ENCODE measurements at places on chromosomes 3 and 15.

DNA sequence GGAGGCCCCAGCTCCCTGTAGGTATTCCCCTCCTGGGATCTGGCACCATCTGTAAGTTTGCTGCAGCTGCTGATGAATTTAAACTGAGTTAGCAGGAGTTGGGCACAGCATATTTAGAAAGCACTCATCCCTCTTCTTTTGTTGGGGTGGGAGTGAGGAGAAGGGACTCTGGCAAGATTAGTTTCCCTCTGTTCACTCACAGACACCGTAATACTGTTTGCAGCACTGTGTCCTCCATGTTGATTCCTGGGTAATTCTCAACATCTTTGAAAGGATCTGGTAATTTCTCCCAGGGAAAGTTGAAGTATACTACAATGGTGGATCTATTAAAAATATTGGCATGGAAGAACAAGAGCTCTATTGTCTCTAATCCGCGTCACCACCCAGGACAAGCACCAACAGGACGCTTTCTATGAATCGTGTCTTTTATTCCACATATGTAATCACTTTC is 173.3 kb downstream of the RBMS3 start:
- no peak for DNase-seq

DNA sequence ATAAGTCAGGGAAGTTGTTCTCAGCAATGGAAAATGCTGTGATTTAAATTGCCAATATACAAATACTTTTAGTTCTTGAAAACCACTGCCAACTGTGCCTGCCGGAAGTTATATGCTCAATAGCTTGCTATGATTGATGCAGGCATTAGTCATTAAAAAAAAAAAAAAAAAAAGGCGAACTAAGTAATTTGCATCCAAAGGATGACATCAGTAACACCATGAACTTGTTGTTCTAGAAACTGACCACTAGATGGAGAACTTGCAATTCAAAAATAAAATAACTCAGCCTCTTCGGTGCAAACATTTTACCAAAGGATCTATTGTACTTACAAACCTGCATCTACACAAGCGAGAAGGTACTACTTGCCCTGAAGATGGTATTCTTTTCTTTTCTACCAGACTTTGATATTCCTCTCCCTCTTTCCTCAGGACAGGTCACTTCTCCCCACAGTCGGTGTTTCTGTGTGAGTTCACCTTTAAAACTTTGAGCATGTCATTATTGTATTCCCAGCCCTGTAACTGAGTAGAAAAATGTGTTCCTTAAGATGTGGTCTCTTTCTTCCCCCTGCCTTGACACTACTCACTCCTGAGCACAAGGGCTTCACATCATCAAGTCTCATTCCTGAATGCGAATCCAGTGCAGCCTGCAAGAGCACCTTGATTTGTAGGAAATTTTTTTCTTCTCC is 115.0 kb upstream of the VEPH1 start:
- DNase-seq = peak; percentile 62

GRCh38 chr15:60460931-60461330 is 18.0 kb downstream of the ICE2 start:
- DNase-seq = no peak

- no peak for DNase-seq
Measured at GRCh38 chr3:59759298-59760031, 709.6 kb upstream of the CFAP20DC start.

- no peak for DNase-seq
Measured at GRCh38 chr3:115154611-115155010, 7.5 kb upstream of the ZBTB20 start.

- DNase-seq = no peak
Measured at GRCh38 chr3:148681080-148681479, 16.6 kb upstream of the AGTR1 start.

DNA sequence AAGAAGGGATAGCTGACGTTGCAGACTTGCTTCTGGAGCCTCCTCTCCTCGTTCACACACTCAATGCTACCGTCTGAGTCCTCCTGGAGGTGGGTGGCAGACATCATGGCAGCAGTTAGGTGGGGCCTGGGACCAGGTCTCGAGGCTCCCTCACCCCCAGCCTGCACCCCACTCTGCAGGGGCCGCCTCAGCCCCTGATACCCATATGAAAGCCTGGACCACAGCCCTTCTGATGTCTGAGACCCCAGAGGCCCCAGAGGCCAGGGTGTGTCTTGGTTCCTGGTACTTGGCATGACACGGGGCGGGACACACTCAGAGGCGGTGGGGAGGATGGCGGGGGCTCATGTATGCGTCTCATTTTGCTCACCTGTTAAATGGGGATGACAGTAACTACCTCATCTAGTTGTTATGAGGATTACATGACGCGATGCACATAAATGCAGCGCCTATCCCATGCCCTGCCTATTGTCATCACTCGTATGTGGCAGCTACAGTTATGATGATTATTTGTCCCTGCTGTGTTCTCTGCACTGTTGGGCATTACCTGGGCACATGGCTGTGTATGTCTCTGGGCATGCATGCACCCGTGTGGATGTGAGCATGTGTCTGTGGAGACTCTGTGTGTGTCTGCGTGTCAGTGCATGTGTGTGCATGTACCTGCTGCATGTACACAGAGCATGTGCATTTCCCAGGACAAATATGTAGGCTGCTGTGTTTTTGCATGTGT is 39.9 kb downstream of the FEM1B start:
- DNase-seq = no peak

GRCh38 chr3:149479621-149480325 is 5.3 kb downstream of the TM4SF4 start:
- no peak for DNase-seq

GRCh38 chr3:65402597-65402996 is 636.1 kb downstream of the MAGI1 start:
- DNase-seq = no peak

DNA sequence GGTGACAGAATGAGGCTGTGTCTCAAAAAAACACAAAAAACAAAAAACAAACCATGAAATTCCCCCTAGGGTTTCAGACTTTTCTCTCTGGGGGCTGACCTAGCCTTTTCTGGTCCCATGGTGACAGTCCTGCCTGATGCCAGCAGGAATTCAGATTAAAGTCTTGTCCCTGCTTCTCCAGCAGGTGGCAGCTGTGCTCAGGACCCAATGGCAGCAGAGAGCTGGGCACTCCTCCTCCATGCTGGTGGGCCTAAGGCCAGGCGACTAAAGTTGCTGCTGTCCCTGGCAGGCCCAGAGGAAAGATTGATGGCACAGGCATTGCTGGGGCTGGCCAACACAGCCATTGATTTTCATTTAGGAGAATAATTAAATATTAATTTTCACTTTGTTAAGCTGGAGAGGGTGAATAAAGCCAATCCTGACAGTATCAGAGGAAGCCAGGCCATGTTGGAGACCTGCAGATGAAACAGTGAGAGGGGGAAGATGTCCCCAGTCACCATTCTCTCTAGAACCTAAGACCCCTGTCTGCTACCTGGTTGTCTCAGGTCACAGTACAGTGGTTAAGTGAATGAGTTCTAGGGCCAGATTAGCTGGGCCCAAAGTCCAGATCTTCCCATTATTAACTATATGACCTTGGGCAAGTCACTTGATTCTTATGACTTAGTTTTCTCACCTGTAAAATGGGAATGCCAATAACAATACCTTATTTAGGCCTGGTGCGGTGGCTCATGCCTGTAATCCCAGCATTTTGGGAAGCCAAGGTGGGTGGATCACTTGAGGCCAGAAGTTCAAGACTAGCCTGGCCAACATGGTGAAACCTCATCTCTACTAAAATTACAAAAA is 7.1 kb downstream of the CELF6 start:
- peak; percentile 79 for DNase-seq

DNA sequence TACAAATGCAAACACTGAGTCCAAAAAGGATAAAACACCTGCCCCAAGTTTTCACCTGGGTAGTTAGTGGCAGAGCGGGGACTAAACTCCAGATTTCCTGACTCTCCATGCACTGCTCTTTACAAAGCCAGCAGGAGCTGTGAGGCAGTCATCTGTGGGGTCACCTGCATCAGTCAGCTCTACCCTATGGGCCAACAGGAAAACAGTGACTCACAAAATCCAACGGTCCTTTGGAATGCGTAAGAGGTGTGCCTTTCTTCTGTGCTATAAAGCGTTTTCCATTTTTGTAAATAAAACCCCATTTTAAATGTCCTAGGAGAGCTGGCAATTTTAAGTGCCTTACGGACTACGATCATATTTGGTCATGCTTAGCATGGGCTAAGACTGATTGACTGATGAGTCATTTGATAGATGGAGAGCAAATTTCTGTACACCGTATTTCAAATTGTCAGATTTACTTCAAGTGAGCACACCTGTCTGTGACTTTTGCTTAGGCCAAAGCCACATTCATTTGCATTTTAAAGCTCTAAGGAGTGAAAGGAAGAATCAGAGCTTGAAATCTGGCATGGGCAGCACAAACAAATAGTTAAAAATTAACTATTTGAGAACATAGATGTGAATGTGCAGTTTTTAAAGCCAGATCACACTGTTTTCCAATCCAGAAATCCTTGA is 4.4 kb upstream of the COL8A1 start:
- DNase-seq = peak; percentile 16

DNA sequence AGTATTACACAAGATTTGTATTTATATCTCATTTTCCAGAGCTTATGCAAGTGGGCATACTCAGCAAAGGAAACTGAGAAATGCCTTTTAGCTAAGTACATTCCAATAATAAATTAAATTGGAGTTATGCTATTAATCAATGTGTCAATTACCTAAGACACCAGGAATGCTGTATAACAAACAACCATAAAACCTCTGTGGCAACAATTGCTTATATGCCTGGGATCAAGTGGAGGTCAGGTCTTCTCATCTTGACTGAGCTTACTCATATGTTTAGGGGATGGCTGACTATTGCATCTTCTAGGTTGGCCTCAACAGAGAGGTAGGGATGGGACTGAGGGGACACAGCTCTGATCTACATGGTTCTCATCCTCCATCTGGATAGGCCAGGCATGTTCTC is 30.7 kb downstream of the CD200R1L start:
- no peak for DNase-seq

- DNase-seq = no peak
Measured at GRCh38 chr15:29968099-29968894, 114.5 kb upstream of the GOLGA8J start.

DNA sequence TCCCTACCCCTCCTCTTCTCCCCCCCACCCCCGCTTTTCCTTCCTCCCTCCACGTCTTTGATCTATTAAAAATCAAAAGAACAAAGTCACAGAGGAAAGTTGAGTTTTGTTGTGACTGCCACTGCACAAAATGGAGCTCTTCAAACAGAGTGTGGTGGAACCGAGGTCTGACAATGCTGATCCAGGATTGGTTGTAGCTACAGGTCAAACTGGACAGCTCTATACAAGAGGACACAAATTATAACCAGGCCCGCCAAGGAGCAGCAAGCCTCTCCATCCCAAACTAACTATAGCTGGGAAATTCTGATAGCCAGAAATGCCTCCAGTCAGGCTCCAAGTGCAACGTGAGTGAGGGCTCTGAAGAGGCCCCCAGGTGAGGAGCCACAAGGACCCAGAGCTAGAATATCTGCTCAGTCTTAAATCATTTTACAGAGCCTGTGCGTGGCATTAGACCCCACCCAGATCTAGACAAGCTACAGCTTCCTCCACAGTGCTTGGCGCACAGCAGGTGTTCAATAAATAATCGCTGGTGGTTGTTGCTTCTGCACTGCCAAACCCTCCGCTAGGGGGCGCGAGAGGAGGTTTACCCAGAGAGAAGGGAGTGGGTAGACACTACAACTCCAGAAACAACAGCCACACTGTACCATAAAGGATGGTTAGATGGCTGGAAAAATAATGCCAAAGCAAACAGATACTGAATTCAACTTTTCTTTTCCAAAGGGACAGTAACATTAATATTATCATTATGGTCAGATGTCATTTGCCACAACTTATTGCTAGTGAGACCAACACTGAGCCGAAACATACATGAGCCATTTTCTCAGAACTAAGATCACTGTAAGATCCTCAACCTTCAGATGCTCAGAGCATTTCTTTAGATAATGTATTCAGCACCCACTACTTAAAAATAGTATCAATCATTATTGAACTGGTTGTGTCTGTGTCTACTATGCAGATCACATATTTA is 44.6 kb downstream of the ZIC4 start:
- peak; percentile 66 for DNase-seq

DNA sequence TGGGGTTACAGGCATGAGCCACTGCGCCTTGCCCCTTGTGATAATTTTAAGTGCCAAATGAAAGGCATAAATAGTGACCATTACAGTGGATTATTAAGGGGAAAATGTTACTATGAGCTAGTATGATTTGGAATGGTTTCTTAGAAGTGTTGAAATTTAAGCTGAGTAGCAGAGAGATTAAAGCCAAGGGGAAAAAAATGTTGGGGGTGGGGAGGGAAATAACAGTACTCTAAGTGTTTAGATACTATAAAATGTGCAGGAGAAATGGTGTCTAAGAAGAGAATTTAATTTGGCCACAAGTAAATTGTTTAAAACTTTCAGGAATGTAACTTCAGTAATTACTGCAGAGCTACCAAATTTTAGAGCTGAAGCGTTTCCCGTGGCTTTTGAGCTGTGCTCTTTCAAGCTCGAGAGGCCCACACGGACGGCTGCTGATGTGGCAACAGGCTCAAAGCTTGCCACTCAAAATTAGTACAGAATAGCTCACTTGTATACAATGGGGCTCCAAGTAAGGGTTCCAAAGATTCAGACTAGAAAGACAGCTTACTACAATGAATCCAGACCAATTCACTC is 23.9 kb upstream of the SLC12A8 start:
- DNase-seq = no peak

- DNase-seq = peak; percentile 37
Measured at GRCh38 chr15:62390791-62391640, 225.9 kb upstream of the C2CD4B start.

DNA sequence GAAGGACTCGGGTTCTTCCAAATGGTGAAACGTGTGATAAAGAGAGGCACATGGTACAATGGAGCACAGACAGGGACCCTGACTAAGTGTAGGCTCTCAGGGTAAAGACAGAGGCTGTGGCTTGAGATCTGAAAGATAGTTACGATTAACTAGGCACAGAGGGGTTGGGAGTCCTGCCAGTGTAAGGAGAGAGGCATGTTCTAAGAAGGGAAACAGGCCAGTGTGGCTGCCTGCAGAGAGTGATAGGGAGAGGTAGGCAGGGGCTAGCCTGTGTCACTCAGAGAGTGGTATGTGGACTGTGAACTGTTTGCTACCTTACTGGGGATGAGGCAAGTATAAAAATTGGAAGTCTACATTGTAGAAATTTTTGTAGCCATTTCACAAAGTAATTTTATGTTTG is 109.5 kb downstream of the PEX5L start:
- DNase-seq = no peak

- no peak for DNase-seq
Measured at GRCh38 chr3:105799286-105799685, 69.5 kb downstream of the CBLB start.

DNA sequence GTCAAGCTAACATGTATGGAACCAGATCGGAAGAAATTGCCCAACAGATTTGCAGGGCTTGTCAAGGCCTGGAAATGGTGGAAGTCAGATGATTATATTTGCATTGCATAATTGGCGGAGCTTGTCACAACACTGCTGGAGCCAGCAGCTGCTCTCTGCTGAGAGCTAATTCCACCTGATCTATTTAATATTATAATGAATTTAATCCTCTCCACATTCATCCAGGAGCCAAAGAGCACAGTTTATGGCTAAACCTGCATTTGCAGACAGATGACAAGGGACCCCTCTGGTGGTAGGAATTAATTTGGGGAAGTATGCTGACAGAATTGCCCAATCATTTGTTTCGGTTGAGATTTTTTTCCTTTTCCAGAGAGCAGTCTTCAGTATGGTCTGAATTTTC is 730.2 kb downstream of the TUSC7 start:
- DNase-seq = no peak

GRCh38 chr3:34969513-34969912 is 669.8 kb upstream of the ARPP21 start:
- DNase-seq = no peak

- no peak for DNase-seq
Measured at GRCh38 chr3:39292961-39293360, 13.1 kb upstream of the CX3CR1 start.
